ENCODE measurements at places on chromosomes 2 and 18.

DNA sequence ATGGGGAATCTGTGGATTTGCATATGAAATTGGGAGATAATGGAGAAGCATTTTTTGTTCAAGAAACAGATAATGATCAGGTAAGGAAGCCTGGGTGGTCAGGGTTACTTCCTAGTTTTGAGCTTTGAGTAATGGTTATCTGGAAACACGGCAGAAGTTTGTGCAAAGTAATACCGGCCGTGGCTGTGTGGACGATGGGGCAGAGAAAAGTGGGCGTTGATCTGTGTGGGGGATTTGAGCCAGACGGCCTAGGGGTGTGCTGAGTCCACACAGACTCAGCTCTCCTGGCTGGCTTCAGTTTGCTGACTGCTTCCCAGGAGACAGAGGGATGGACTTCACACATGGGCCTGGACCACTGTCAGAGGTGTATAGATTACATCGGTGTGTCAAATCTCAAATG, 21.3 kb downstream of the LPIN1 start:
- DNase-seq: no peak
- no peak overlapping the region for H3K4me3 ChIP-seq
- no peak overlapping the region for H3K27ac ChIP-seq
- H3K27me3 ChIP-seq: peaks cover 7% of the 10 kb centered on the region
- H3K36me3 ChIP-seq: peaks cover 37% of the 10 kb centered on the region

DNA sequence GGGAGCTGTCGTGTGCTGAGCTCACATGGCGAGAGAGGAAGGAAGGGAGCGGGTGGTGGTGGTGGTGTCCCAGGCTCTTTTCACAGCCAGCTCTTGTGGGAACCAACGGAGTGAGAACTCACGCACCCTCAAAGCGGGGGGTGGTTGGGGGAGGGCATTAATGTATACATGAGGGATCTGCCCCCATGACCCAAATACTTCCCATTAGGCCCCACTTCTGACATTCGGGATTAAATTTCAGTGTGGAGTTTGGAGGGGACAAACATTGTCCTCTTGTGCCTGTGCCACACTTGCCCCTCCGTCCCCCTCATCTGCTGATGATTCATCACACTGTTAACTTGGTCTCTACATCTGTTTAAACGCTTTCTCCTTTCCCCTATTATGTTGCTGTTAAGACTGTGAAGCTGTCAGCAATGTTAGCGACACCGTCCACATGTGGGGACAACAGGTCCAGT, 22.5 kb downstream of the INPP4A start:
- no peak for DNase-seq
- H3K36me3 ChIP-seq: peaks cover 6% of the 10 kb centered on the region
- H3K4me1 ChIP-seq: peaks cover 23% of the 10 kb centered on the region
- peaks cover 4% of the 10 kb centered on the region for H3K27me3 ChIP-seq

DNA sequence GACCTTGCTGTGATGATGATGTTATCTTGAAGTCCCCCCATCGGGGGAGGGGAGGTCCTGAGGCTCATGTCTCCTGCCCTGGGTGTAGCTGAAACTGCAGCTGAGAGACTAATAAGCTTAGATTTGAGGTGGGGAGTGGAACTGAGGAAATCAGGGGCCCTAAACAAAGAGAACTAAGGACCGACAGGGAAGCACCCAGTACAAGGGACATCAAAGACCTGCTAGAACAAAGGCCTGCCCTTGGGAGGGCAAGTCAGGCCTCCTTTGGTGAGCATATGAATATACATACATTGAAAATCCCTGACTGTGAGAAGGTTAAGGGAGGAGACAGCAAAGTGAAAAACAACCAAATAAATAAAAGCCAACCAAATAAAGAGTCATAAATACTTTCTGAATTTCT, 1132.5 kb upstream of the CELF4 start:
- no peak overlapping the region for H3K27ac ChIP-seq
- H3K4me3 ChIP-seq: no peak overlapping the region
- no peaks in the 10 kb centered on the region for H3K36me3 ChIP-seq
- DNase-seq: no peak
- peaks cover 4% of the 10 kb centered on the region for H3K4me1 ChIP-seq

DNA sequence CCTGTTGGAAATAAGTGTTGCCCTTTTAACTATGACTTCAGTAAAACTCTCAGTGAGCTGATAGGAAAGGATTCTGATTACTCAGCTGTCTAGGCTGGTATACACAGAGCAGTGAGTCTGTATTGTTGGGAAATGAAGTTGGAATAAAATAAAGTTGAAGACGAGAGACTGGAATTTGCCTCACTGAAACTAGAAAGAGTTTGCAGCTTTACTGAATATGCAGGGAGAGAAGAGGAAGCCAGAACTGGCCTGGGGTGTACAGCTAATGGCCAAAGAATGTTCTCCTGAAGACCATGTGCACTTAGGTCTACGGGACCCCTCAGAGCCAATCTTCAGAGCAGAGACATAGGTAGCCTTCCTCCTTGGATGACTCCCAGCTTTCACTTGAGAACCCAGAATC, 26.5 kb downstream of the EIF4E2 start:
- H3K27ac ChIP-seq: no peak overlapping the region
- peaks cover 3% of the 10 kb centered on the region for H3K27me3 ChIP-seq
- H3K4me3 ChIP-seq: no peak overlapping the region
- peaks cover 14% of the 10 kb centered on the region for H3K36me3 ChIP-seq
- no peak for DNase-seq

DNA sequence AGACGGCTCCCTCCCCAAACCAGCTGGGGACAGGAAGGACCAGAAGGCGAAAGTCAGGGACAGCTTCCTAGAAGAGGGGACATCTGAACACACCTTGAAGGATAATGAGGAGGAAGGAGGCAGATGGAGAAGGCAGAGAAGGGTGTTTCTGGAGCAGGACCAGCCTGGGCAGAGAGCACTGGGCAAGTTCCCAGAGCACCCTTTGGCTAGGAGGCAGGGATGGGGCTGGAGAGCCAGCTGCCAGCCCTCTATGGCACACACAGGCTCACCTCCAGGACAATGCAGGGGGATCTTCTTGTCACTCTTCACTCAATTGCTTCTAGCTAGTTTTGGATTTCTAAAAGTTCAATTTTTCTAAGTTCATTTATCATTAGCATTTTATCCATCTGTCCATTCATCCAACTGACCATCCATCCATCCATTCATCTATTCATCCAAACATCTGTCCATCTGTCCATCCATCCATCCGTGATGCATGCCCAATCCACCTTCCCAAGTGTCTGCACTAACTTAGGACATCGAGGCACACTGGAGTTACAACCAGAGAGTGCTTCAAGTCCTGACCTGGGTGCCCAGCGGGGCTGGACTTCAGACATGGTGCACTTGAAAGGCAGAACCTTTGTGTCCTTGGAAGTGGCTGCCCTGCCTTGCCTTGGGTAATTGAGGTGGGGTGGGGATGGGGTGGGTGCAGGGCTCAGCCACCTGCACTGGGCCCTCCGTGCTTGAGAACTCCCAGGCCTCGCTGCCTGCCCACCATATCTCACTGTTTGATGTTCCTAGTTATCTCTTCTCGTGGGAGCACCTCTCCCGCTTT, 42.5 kb downstream of the INHBB start:
- no peak overlapping the region for H3K4me3 ChIP-seq
- H3K27ac ChIP-seq: no peak overlapping the region
- no peaks in the 10 kb centered on the region for H3K4me1 ChIP-seq
- no peaks in the 10 kb centered on the region for H3K36me3 ChIP-seq
- peaks cover 2% of the 10 kb centered on the region for H3K27me3 ChIP-seq

DNA sequence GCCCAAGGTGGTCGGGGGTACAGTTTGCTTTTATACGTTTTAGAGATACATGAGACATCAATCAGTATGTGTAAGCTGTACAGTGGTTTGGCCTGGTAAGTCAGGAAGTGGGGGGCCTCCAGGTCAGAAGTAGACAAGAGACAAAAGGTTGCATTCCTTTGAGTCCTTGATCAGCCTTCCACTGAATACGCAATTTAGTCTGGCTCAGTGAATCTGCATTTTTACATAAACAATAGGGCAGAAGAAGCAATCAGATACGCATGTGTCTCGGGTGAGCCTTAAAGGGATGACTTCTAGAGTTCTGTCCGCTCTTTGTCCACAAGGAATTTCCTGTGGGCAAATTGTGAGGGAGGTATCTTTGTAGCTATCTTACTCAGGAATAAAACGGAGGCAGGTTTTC, 87.2 kb downstream of the SOWAHC start:
- no peaks in the 10 kb centered on the region for H3K36me3 ChIP-seq
- no peak overlapping the region for H3K27ac ChIP-seq
- H3K4me1 ChIP-seq: peaks cover 34% of the 10 kb centered on the region
- no peak for DNase-seq

DNA sequence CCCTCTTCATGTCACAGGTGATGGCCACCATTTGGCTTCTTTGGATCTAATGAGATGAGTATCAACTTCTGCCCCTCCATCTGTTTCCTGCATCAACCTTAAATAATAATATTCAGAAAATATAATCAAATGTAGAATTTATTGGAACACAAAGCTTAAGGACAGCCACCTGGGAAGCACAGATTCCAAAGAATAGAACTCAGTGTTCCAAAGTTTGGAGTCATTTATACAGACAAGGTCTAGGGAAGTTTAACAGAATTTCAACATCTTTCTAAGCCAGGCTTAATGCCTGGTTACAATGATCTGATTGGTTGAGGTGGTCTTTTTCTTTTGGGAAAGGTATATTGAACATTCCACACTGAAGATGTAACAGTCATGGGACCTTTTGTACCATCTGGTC, 218.0 kb upstream of the PIEZO2 start:
- H3K4me1 ChIP-seq: no peaks in the 10 kb centered on the region
- H3K27ac ChIP-seq: no peak overlapping the region
- H3K4me3 ChIP-seq: no peak overlapping the region
- DNase-seq: no peak
- no peaks in the 10 kb centered on the region for H3K27me3 ChIP-seq
- no peaks in the 10 kb centered on the region for H3K36me3 ChIP-seq
